Stimulated activated naive CD8-positive, alpha-beta T cell treated with anti-CD3 and anti-CD28 coated beads, Interleukin-15, Interleukin-2, amounts not matched to agents 100 U/mL and 50 U/mL, for 24 hours (primary cell): ENCODE measurements at places on chromosomes 5 and 9.

DNA sequence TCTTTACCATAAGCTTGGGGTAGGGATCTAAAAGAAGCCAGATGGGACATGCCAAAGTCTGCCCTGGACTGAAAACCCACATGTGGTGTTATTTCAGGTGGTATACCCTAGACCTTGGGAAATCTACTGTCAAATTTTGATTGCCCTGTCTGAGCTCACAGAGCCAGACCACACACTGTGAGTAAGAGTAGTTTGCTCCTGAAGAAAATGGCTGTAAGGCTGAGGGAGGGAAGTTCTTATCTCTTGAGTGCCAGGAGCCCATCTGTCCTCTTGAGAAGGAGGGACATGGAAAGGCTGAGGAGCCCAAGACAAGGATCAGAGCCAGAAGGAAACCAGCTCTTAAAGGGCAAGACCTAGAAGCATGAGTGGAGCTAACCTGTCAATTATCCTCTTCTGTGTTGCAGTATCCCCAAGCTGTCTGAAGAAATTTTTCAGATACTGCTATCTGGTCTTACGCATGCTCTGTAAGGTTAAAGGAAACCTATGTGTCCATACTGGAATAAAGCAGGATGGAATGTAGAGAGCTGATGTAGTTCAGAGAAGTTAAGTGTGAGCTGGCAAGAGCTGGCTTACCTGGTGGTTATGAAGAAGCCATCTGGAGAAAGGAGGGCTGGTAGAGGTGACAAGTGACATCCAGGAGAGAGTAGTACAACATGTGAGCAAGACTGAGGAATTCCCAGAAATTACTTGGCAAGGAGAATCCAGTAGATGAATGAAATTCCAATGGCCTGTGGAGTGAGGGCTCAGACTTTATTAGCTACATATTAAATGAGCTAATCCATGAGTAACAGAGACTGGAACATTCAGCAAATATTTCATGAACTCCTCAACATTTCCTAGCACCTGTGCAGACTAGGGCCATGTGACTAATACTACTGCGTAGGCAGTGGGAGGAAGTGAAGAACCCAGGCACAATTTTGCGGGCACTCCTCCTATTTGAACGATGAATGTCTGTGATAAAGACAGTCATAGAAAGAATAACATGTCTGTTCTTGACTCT lies 389.1 kb upstream of the KIF2A start:
- DNase-seq, result no peak

- DNase-seq, result no peak
Observed at GRCh38 chr5:145947581-145947980, 11.2 kb downstream of the SH3RF2 start.

GRCh38 chr5:175037820-175038219 lies 313.4 kb downstream of the MSX2 start:
- no peak for DNase-seq

DNA sequence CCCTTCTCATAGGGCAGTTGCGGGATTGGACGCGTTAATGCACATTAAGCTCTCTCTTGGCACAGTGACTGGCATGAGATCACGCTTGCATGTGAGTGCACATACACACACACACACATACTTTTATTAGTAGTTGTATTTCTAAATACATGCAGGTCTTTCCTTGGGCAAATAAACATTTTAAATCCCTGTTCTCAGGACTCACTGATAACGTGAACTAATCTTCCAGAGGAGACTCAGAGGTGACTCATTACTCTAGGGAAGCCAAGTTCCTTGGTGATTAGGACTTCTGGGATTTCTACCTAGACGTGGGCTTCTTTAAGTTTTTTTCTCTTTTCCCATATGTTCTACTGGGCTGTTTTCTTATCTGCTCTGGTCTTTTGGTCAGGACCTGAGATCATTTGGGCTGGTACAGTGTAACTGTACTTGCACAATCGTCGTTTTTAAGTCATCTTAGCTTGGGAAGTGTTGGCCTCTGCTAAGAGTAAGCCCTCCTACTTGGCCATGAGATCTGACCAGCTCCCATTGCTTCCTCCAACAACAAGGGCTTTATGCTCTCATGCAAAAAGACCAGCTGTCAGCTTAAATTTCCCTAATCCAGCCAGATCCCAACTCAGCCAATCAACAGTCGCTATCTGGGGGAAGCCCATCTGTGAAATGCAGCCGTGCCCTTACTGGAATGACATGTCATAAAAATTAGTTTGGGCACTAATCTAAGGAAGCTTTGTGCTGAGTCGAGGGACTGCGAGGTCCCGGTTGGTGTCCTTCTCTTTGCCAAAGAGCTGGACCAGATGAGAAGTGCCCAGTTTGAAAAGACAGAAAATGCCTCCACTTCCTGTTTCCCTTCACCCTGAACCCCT lies 176.4 kb upstream of the ANKRD55 start:
- DNase-seq, result no peak

DNA sequence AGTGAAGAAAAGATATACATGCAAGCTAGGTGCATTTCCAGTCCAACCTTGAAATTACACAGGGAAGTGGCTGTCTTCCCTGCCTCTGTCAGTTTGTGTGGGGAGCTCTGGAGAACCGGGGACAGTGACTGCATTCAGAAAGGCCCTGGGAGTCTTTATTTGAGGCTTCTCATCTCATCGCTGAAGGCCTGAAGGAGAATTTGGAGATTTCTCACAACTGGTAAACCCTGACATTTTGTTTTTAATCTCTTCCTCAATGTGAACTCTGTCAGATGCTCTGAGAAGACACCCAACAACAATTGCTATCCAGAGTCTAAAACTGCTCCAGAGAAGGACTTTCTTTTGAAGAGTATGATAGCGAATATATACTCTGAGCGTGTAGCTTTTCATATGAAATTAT lies 33.0 kb downstream of the MACIR start:
- no peak for DNase-seq

- DNase-seq, result no peak
Observed at GRCh38 chr5:52856564-52856963, 68.8 kb downstream of the ITGA1 start.

DNA sequence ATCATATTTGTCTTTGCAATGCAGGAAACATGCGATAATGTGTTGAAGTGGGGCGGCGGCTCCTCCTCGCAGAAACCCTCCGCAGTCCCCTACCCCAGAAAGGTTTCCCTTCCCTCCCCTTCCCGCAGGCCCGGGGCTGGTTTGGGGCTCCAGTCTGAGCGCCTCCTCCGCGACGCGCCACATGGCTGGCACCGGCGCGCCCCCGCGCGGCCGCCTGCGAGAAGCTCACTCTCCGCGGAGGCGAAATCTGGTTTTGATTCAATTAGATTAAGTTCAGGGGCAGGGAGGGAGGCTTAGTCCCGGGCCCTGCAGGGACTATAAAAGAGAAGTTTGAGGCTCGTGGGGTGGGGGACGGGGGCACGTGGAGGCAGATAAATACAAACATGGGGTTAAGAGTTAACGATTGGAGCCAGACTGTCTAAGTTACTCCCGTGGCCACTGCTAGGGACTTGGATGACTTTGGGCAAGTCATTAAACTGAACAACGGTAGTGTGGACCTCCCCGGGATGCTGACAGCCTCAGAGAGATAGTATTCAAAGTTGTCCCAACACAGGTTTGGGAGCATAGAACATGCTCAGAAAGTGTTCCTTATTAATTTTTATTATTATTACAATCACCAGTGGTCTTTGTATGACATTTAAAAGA lies 69.4 kb downstream of the MSX2 start:
- DNase-seq, result peak; percentile 52

GRCh38 chr5:135356522-135357318 lies 42.3 kb downstream of the MACROH2A1 start:
- no peak for DNase-seq

DNA sequence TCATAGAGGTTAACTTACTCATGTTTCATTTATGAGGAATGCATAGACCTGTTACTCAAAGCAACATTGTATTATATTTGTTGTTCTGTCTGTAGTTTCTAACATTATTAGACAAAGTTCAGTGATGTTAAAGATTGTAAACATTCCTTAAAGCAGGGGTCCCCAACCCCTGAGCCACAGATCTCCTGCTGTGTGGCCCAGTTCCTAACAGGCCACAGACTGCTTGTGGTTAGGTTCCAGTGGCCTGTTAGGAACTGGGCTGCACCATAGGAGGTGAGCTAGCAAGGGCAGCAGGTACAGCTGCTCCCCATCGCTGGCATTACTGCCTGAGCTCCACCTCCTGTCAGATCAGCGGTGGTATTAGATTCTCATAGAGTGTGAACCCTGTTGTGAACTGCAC lies 181.1 kb downstream of the KDM4C start:
- no peak for DNase-seq

- DNase-seq, result no peak
Observed at GRCh38 chr5:10726179-10726912, 34.7 kb downstream of the DAP start.

GRCh38 chr5:91499943-91500531 lies 116.9 kb upstream of the ARRDC3 start:
- DNase-seq, result no peak

- no peak for DNase-seq
Observed at GRCh38 chr5:122181863-122182262, 52.5 kb downstream of the ZNF474 start.

GRCh38 chr9:96513622-96514021 lies 63.7 kb downstream of the HABP4 start:
- no peak for DNase-seq

DNA sequence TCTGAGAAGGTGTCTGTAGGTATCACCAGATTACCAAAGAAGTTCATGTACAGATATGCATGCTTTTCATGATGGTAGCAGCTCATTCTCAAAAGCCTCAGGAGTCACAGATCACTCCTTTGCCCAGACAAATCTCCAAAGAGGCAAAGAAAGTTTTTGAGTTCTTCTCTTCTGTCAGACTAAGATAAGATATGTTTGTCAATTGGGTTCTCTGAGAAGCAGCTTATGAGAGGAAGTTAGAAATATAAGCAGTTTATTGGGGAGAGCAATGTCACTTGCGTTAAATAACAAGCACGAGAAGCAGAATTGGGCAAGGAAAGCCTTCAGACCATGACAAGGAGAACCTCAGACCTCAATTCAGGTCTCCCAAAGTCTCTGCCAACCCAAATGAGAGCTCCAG lies 219.2 kb upstream of the KLF4 start:
- no peak for DNase-seq

DNA sequence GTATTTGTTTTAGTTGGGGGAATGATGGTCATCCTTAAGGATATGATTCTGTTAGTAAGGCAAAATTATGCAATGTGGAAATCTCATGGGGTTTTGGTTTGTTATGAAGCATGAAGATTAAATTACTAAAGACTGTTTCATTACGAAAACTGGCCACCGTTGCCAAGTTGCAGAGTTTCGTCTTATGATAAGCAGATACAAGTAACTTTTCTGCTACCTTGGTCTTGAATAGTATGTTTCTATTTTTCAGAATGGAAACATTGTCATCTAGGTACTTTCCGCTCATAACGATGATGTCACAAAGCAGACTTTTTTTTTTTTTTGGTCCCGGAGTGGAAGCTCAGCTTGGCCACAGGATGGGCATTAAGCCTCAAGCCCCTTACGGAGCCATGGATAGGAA lies 4.2 kb downstream of the CCNI2 start:
- DNase-seq, result no peak

GRCh38 chr9:121641224-121641611 lies 10.2 kb upstream of the DAB2IP start:
- DNase-seq, result no peak

DNA sequence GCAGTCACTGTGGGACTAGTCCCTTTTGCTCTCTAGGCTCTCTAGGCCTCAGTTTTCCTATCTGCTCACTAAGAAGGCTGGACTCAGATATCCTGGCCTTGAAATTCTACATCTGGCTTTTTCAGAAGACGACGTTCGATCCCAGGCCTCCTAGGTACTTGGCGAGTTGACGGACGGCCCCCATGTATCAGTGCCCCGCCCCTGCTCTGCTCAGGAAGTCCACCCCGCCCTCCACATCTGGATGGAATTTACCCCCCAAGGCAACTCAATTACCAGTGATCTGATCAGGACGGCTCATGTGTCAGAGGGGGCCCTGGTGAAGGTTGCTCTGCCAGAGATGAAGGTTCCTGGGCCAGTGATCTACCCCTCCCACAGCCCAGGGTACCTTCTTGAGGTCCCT lies 44.1 kb upstream of the SYNPO start:
- no peak for DNase-seq

GRCh38 chr9:99628285-99628684 lies 193.4 kb upstream of the NR4A3 start:
- DNase-seq, result no peak

- DNase-seq, result no peak
Observed at GRCh38 chr5:75300084-75300483, 36.9 kb upstream of the HMGCR start.

DNA sequence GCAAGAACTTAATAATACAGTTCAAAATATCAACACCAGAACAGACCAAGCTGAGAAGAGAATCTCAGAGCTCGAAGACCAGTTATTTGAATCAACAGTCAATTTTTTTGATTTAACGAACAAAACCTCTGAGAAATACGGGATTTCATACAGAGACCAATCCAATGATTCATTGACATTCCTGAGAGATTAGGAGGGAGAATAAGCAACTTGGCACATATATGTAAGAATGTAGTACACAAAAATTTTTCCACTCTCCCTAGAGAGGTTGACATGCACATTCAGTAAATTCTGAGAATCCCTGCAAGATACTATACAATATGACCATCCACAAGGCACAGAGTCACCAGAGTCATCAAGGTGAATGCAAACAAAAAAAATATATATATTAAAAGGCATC lies 1577.3 kb upstream of the C9orf72 start:
- DNase-seq, result no peak

DNA sequence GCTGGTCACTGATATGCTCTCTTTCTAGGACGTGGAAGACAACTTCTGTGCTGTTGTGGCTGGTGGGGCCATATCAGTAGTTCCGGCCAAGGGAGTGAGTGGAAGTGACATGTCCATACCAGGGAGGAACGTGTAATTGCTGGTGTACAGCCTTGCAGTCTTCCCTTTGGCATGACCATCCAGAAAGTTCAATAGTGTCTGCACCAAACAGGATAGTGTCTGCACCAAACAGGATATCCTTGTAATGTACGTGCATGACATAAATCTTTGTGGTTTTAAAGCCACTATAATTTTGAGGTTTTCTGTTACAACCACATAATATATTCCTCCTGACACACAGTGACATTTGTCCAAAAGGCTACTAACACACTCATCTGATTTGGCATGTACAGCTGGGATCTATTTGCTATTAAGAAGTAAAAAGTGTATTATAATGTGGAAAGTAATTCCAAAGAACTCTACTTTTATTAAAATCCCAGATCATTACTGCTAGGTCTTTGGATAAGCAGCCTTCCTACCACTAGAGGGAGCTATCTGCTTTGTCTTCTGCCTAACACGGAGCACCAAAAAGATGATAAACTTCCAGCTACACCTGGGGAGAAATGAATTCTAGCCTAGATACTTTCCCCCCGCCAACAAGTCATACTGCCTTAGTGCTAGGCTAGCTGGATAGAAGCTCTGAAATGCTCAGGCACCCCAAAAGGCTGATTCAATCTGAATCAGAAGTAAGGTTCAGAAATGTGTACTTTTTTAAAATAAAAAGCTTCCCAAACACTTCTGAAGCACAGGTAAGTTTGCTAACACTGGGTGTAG lies 52.7 kb downstream of the RNF145 start:
- no peak for DNase-seq

GRCh38 chr5:39501397-39501796 lies 76.6 kb upstream of the DAB2 start:
- DNase-seq, result no peak
